ENCODE measurements at places on chromosomes 1 and 21.
A peak's percentile ranks its signal among the peaks of the same experiment; 100 is the strongest.

DNA sequence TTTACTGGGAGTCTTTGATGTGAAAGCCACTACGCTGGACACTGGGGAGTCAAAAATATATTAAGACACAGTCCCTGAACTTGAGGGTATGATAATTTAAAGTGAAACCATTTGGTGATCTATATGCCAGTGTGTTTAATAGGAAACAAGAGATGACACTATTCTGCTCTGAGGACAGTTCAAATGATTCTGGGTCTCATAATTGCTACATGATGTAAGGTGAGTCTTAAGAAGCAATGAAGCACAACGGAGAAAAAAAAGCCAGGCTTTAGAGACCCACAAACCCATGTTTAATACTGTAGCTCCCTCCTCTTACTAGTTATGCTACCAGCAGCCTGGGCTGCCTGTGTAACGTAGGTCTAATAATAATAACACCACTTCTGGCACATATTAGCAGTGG is 14.2 kb upstream of the LRRC8D start:
- DNase-seq, result no peak

DNA sequence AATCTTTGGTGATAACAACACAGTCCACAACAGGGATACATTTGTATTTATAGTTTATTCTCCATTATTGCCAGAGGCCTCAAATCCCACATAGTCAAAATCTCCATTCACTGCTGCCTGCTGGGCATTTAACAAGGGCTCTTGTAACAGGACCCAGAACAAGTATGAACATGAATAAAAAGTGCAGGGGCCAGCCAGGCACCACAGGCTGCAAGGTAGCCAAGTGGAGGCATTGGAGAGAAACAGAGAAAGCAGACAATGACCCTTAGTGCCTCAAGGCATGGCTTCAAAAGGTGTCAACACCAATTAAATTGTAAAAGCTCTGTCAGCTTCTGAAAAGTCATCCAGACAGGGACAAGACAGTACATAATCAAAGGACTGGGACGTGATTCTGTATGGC is 116.8 kb downstream of the ATP6V1G3 start:
- DNase-seq, result no peak

- no peak for DNase-seq
Observed at GRCh38 chr1:158011714-158012113, 18.3 kb downstream of the KIRREL1 start.

- DNase-seq, result no peak
Observed at GRCh38 chr1:23242414-23242813, 25.1 kb upstream of the HTR1D start.

- DNase-seq, result peak; percentile 48
Observed at GRCh38 chr1:50368179-50369007, 54.9 kb downstream of the DMRTA2 start.

DNA sequence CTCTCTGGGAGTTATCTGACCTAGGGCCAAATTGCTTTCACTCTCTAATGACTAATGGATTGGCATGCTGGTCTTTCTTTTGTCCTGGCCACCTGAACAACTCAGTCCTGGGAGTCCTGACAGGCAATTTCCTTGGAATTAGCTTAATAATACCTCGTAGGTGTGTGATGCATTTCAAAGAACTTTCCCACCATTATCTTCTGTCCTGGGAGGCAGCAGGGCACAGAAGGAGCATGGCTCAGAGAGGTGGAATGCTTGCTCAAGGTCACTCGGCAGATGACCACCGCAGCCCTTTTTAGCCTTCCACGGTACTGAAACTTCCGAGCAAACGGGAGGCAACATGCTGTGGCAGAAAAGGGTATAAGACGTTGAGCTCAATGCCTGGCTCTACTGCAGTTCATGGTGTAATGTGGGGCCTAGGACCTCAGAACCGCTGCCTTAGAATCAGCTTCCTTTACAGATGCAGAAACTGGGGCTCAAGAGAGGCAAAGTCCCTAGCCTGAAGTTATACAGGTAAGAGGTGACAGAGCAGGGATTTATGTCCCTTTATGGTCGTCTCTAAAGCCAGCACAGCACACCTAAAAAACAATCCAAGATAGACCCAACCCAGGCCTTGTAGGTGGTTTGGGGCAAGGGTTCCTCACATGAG is 3.2 kb downstream of the ID3 start:
- DNase-seq, result no peak

DNA sequence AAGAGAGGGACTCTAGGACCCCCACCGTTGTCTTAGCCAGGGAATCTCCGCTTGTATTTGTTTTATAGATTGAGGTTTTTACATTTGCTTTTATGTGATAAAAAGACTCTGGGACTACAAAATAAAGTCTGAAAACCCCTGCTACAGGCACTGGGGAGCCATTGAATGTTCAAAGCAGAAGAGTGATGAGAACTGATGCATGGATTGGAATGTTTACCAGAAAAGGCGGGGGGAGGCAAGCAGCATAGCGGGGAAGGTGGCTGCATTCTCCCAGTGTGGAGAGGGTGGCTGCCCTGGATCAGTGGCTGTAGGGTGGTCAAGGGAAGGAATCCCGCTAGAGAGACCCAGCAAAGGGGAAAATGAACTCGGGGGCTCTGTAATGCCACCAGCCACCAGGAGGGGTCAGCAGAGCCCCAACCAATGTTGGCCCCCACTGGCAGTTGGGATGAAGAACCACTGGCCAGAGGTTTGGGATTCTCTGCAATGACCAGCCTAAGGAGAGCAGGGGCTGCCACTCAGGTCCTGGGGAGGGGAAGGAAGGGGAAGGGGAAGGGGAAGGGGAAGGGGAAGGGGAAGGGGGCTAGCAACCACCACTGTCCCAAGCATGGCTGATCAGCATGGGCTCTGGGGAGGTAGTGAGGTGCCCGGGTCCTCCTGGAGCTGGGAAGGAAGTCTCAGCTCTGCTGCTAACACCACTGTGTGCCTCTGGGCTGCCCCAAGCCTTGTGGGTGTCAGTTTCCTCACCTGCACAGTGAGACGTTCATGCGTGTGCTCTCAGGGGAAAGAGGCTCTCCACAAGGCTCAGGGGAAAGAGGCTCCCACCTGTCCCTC is 19.2 kb upstream of the PEF1 start:
- peak; percentile 63 for DNase-seq

DNA sequence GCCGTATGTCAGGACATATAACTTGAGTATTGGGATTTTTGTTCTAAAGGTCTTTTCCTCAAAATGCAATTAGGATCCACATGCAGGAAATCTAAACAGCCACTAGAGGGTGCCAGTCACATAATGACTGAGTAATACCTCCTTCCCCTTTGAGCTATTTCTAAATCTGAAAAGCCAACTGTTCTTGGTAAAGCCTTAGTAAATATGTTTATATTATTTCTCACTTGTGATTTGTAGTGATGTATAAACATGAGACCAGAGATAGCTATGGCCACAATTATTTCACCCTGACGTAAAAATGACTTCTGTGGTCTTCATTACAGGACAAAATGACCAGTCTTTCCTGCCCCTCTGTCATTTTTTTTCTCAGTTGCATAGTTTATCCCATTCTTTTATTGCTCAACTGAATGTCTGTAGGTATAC is 41.0 kb upstream of the DR1 start:
- DNase-seq, result peak; percentile 90

- no peak for DNase-seq
Observed at GRCh38 chr1:201049248-201049831, 25.8 kb upstream of the KIF21B start.

- DNase-seq, result no peak
Observed at GRCh38 chr21:38965910-38966504, 160.3 kb downstream of the ETS2 start.

DNA sequence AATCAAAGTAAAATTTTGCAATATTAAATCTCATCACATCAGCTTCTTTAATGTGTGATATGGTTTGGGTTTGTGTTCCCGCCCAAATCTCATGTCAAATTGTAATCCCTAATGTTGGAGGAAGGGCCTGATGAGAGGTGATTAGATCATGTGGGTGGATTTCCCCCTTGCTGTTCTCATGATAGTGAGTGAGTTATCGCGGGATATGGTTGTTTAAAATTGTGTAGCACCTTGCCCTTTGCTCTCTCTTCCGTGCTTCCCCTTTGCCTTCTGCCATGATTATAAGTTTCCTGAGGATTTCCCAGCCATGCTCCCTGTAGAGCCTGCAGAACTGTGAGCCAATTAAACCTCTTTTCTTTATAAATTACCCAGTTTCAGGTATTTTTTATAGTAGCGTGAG is 131.9 kb downstream of the ZNF326 start:
- no peak for DNase-seq

DNA sequence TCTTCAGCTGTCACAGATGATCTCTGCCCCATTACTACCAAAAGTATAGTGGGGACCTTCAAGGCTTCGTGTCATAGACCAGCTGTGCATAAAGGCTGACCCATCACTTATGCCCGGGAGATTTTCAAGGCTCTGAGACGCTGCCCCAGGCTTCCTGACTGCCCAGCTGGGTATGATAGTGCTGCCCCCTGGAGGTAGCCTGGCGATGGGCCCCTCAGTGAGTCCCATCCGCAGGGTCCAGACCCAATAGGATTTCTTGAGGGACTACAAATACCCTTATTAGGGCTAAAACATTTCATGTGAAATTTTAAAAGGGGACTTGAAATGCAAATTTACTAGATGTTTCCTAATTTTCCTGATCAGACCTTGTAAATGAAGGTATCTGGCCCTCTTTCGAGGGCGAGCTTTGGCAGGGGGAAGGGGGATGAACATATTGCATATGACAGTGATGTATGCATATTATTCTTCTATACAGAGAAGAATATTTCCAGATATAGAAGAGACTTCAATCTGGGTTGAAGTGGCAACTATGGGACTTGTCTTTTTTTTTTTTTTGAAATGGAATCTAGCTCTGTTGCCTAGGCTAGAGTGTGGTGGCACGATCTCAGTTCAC is 11.7 kb upstream of the FCMR start:
- DNase-seq, result peak; percentile 68

DNA sequence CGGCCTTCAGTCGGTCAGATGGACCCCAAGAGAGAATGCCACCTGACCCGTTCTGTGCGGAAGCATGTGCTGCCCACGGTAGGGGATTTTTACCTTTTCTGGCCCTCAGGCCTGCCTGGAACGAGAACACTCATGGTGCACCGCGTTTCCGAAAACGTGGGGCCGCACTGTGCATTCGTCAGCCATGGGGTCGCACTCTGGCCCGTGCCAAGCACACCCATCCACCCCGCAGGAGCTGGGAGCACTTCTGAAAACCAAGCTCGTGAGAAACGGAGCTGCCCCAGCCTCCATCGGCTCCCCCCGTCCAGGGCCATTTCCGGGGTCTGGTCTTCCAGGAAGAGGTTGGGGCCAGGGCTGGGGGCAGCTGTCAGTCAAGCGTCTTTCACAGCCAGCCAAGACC is 72.8 kb downstream of the PRDM16 start:
- DNase-seq, result no peak

GRCh38 chr1:212254853-212255363 is 30.3 kb upstream of the PPP2R5A start:
- no peak for DNase-seq

DNA sequence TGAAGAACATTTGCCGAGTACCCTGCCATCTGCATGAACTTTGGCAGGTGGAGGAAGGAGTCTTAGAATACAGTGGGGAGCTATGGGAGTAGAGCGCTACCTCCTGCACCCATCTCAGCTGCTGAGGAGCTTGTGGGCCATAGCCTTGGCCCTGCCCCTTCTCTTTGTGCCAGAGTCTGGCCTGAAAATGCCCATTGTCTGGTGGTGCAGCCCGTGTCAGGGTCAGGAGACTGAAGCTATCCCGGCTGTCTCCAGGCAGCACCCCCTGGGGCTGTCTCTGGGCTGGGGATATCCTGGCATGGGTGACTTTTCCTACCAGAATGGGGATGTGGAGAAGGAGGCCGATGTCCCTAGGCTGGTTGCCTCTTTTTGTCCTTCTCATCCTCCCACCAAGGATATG is 7.3 kb downstream of the IPO13 start:
- no peak for DNase-seq

DNA sequence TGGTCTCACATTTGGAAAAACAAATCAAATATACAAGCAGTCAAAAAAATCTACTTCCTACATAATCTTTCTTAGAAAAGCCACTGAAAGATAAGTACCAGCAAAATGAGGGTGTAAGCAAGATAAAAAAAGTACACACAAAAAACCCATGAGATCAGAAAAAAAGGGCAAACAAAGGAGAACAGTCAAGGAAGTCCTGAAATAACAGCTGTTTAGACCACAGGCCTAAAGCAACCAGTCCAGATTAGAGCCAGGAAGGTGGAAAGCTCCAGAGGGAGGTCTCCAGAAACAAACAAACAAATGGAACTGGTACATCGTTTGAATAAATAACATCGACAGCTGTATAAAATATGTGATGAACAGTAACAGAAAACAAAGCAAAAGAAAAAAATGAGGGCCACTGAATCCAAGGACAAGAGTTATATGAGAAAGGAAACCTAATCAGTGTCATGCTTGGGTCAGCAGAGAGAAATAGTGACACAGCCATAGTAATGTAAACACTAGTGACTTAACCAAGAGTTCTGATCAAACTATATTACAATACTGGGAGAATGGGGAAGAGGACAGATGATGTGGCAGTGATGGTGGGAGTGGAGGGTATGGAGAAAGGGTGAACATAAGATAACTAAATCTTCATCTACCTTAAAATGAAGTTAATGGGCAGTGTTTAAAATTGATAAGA is 67.5 kb downstream of the NVL start:
- DNase-seq, result peak; percentile 76

GRCh38 chr1:175434283-175434860 is 241.8 kb upstream of the KIAA0040 start:
- peak; percentile 22 for DNase-seq

GRCh38 chr1:197195100-197195499 is 48.6 kb upstream of the ASPM start:
- no peak for DNase-seq

- no peak for DNase-seq
Observed at GRCh38 chr1:99680270-99680669, 34.4 kb downstream of the PALMD start.

- DNase-seq, result no peak
Observed at GRCh38 chr1:62194651-62195544, at the start of gene L1TD1. Gene L1TD1, plus strand, starts transcription at chr1:62194849. Its CDS starts 11,780 bp downstream, at chr1:62206629.

DNA sequence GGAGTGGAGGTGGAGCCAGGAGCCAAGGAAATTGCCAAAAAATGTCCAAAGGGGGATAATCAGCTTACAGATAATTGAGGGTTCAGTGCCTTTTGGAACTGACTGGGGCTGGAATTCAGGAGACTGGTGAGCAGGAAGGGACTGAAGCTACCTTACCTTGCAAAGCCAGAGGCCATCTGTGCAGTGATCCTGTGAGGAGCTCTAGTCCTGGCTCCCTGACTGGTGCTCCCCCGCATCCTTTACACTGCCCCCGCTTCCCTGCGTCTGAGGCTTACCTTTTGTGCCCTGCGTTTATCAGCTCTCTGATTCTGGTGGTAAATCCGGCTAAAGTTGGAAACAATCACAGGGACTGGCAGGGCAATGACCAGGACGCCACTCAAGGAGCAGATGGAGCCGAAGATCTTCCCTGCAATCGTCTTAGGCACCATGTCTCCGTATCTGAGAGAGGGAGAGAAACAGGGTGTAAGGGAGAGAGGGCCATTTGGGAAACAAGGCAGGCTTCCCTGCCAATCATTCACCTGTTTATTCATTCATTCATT is 31.0 kb downstream of the DDX20 start:
- DNase-seq, result no peak

DNA sequence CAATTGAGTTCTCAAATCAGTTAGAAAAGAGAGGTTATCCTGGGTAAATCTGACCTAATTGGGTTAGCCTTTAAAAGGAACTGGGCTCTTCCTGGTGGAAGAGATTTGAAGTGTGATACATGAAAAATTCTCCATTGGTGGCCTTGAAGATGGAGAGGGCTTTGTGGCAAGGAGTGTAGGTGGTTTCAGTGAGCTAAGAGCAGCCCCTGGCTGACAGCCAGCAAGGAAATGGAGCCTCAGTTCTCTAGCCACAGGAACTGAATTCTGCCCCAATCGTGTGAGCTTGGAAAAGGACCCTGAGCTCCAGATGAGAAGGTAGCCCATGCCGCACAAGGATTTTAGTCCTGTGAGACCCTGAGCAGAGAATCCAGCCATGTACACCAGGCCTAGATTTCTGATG is 12.7 kb upstream of the HYI start:
- DNase-seq, result peak; percentile 39

All from hematopoietic multipotent progenitor cell treated with erythropoietin and hydrocortisone succinate and interleukin-3 and kit ligand, for 4 days (in vitro differentiated cells).